CD8-positive, alpha-beta T cell (primary cell): ENCODE measurements at places on chromosomes 11 and 22.

DNA sequence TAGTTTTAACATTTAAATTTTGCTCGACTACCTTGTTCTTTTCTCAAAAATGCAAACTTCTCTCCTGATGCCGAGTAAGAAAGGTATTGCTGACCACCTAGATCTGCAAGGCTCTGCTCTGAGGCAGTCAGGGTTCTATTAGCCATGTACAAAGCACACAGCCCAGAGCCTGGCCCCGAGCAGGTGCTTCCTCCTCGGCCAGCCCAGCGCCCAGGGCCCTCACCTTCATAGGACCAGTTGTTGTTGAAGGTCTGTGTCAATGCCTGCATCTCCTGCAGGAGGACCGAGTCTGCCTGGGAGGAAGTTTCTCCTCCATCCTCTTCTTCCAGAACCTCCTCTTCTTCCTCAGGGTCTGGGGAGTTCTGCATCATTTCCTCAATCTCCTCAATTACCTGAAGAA is 35.8 kb downstream of the FEZ1 start:
- DNase-seq, result no peak

- DNase-seq, result no peak
These were observed 80.2 kb downstream of the TBC1D22A start for GRCh38 chr22:46842606-46843005.

GRCh38 chr11:75069473-75069872 is 27.2 kb downstream of the OR2AT4 start:
- DNase-seq, result no peak

- DNase-seq, result no peak
These were observed 32.4 kb upstream of the DBX1 start for GRCh38 chr11:20192641-20193040.

GRCh38 chr11:12088047-12088481 is 22.3 kb upstream of the MICAL2 start:
- DNase-seq, result no peak

DNA sequence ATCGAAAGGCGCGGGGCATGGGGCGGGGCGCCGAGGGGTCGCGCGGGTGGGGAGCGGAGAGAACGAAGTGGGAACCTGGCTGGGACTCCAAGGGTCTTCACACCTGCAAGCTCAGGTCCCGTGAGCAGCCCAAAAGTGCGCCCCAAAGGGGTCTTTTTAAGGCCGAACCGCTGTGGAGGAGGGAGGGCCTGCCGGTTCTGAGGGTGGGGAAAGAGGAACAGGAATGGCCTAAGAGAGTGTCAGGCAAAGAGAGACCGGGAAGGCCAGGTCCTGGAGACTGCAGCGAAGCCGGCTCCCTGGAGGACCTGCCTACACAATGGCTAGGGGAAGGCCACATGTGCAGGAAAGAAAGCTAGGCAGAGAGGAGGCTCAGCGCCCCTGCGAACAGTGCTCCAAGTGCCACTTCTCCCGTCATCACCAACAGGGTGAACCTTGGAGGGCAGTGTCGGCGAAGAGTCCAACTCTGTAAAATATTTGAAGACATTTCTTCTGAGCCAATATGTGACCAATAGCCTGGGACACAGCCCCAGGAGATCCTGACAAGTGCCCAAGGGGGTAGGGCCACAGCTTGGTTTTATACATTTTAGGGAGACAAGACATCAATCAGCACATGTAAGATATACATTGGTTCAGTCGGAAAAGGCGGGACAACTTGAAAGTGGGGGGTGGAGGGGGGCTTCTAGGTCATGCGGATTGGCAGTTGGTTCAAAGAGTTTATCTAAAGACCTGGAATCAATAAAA is 710 bp upstream of the DGCR2 start:
- no peak for DNase-seq

DNA sequence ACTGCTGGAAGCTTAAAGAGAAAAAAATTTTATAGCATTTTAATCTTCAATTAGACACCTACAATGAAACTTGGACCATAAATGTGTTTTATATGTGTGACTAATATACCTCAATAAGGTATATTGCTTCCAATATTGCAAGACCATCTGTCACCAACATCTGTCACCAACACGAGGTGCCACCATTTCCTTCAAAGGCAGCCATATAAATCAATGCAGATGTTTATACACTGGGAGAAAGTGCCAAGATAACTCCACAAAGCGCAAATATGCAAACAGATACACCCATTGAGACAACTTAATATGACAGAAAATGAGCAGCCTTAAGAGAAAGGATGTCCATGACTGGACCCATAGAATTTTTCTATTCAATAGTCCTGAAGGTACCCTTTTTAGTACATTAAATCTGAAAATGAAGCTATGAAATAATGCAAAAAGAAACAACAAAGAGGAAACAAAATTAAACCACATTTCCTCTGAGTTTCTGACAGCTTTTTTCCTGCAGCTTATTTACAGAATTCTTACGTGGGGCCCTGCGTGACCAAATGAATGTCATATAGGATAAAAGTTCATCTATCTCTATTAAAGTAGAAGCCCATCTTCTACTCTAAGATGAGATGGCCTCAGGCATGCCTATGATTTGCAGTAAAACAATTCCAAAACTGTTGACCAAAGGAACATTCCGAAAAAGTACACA is 12.5 kb downstream of the MPZL3 start:
- DNase-seq, result no peak

DNA sequence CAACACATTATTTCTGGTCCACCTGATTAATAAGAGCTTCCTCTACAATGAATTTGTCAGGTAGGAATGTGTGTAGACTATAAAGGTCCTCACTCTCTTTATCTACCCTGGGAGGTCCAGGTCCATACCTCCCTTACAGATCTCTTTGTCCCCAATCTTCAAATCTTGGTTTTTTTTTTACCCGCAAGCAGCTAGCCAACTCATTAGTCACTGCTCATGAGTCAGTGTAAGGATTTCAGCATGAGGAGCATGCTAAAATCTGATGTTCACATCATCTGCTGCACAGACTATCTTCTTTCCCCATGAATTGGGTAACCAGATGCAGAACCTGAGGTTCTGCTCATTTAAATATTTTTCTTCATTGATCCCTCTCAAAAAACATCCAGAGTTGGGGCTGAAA is 397.0 kb upstream of the ISX start:
- DNase-seq, result no peak

DNA sequence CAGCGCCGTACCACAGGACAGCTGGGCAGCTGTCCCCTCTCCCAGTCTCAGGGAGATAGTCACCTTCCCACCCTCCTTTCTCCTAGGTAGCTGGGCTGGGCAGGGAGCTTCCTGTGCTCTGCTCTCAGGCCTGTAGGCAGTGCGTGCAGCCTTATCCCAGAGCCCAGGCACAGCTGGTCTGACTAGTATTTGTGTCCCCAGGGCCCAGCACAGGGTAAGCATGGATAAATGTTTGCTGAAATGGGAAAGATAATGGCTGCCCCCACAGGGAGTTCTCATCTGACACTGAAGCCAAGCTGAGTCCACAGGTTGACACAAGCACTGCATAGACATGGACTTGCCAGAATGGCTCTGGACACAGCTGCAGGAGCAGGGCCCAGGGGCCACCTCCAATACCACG is 9.8 kb downstream of the SLC15A3 start:
- DNase-seq, result no peak

DNA sequence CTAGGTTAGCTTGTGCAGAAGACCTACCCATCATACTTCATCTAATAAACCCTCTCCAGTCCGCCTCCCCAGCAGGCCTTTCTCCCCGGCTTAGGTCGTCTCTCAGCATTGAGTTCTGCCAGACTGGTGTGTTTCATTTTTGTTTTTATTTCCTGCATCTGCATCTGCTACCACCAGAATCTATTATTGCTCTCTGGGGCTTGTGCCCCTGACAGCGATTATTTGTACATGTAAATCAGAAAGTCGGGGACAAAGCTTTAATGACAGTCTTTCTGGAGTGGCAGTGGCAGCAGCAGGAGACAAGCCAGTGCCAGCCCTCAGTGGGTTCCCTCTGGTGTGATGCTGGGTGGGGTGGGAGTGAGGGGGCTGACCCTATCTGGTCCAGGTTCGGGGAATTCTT is 127.5 kb downstream of the PKNOX2 start:
- no peak for DNase-seq

DNA sequence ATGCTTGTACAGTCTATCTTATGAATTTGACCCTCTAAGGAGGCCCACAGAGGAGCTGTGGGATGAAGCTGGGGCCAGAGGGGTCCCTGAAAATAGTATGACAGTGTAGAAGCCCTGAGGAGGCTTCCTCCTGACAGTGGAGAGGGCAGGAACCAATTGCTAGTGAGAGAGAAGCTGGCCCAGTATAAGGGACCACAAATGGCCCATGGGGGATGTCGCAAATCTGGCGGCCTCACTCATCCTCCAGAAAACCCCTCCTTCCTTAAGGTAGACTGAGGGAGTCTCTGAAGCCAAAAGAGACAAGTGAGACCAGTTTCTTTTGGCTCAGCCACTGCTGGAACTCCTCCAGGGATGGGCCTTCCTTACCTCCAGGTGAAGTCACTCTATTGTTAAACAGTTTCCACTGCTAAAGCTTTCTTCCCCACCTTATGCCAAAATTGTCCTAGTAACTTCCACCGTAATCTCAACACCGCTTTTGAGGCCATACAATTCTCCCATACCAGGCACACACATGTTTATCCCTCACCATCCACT is 17.8 kb upstream of the CASTOR1 start:
- no peak for DNase-seq

- DNase-seq, result no peak
These were observed 670 bp downstream of the MYEOV start for GRCh38 chr11:69294571-69295078.

- no peak for DNase-seq
These were observed at the start of gene EMID1 for GRCh38 chr22:29205594-29206371. TSS of gene EMID1 (plus strand) at chr22:29205896. CDS start at chr22:29206039, 143 bp downstream.

GRCh38 chr22:31107894-31108218 is 488 bp upstream of the SELENOM start:
- no peak for DNase-seq

DNA sequence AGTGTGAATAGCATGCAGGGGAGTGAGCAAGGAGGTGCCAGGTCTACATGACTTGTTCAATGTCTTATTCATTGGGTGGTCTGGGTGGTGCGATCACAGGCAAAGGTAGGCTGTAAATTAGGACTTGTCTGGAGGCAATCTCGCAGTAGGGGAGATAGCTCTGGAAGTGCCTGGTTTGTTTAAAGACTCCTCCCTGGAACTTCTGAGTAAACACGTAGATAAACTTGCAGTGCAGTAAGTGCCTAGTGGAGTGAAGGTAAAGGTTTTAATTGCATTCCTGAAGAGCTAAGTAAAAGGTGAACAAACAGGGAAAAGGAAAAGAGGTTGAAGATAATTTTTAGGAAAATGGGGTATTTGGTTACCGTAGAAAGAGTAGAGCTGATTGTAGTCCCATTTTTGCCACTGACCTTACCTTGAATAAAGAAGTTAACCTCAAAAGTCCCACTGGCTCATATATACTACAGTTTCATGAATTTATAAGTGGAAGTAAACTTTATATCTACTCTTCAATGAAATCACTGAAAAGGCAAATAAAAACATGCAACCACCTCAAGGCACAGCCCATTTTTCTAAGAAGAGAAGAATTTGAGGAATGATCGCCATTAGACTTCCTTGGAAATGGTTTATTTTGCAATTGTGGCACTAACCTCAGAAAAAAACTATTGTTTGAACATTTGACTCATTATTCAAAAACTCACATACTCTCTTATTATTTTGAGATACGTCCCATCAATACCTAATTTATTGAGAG is 44.3 kb downstream of the AASDHPPT start:
- DNase-seq, result no peak

- DNase-seq, result no peak
These were observed 37.5 kb downstream of the SESN3 start for GRCh38 chr11:95193541-95193940.

DNA sequence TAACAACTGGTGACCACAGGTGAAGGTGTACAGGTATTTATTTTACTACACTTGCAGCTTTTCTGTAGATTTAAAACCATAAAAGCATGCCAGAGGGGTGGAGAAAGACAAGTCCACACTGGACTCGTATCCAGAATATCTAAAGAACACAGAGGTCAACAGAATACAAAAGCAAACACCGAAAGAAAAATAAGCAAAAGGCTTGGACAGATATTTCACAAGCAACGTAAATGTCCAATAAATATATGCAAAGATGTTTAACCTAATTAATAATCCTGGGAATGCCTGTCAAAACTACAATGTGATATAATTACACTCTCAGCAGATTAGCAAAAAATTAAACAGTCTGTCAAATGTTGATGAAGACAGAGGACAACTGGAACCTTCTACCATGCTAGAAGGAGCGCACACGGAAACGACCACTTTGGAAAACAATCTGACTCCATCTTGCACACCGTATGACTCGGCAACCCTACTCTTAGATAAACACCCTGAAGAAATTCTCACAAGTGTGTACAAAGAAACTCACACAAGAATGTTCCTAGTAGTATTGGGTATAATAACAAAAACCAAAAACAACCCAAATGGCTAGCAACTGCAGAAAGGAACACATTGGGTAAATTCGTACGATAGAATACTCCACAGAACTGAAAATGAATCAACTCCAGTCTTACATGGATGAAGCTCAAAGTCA is 27.2 kb downstream of the GNB1L start:
- no peak for DNase-seq

- no peak for DNase-seq
These were observed 83.5 kb upstream of the FAT3 start for GRCh38 chr11:92141159-92141558.

- DNase-seq, result no peak
These were observed 25.7 kb downstream of the LRFN4 start for GRCh38 chr11:66882561-66883015.

GRCh38 chr22:30881361-30882183 is 87.0 kb downstream of the MORC2 start:
- DNase-seq, result no peak

DNA sequence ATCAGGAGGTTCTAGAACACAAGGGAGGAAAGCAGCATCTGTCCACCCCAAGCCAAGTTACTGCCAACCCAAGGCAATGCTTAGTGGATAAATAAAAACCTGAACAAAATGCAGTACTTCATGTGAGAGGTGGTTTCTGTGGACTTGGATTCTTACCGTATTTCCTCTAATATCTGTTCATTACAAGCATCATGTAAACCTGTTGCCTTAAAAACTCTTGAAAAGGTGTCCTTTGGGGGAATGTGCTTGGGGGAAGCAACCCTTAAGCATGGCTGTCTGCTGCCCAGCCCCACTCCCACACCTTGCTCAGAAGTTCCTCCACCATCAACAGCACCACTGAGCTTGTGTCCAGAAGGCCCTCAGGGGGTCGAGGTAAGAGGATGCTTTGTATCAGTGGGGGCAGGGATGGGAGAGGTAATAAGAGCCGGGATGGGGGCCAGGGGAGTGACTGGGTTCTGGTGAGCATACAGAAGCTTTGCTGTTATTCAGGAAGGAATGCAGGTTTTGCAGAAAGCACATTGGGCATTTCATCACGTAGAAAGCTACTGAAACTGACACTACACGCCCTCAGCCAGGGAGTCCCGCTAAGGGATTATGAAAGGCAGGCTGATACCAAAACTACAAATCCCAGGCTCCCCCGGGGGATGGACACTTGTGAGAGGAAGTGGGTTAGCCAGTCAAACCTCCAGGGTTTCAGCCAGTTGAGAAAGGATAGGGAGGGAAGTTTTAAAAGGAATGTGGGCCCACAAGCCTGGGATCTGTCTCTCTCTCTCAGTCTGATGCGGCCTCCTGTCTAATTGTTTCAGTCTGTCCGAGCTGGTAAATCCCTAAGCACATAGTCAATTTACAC is 52.0 kb downstream of the KCNJ1 start:
- DNase-seq, result no peak

GRCh38 chr11:95293116-95293515 is 62.1 kb upstream of the SESN3 start:
- no peak for DNase-seq
